Stimulated activated CD8-positive, alpha-beta memory T cell treated with anti-CD3 and anti-CD28 coated beads, Interleukin-4, amount 100 ng/mL, for 1 hour (primary cell): ENCODE measurements at places on chromosomes 5 and 9.

DNA sequence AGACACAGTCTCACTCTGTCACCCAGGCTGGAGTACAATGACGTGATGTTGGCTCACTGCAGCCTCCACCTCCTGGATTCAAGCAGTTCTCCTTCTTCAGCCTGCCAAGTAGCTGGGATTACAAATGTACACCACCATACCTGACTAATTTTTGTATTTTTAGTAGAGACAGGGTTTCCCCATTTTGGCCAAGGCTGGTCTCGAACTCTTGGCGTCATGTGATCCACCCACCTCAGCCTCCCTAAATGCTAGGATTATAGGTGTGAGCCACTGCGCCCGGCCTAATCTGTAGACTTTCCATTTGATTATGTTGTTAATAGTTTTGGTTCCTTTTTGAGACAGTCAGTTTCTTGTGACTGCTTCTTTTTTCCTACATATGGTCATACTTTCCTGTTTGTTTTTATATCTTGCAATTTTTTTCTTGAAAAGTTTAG lies 31.0 kb downstream of the MTREX start:
- DNase-seq, result no peak

GRCh38 chr5:115815693-115816225 lies 700 bp downstream of the CDO1 start:
- DNase-seq, result no peak

GRCh38 chr5:150651924-150652671 lies 9.0 kb upstream of the MYOZ3 start:
- no peak for DNase-seq

GRCh38 chr5:157116483-157116954 lies 7.7 kb upstream of the HAVCR2 start:
- no peak for DNase-seq

DNA sequence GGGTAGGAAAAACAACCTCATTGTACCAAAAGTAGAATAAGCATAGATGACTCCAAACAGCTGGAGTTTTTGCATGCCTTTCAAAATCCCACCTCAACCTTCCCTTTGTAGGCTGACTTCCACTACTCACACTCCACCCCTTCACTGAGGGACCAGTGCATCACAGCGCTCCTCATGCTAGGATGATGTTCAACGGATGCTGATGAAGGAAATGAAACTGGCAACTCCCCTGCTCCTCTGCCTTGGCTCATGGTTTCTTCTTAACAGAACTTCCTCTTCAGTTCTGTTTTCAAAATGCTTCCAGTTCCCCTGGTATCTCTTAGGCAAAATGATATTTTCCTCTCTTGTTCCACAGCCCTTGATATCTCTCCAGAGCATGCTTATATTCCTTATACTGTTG lies 29.0 kb downstream of the LIFR start:
- no peak for DNase-seq
